ENCODE measurements at places on chromosomes 11 and 22. TPM values are rescaled to one million over a fixed set of nuclear protein-coding genes. Genes with fewer than 3 reads are reported as not detected.

GRCh38 chr11:63694596-63694995, 13.3 kb downstream of the RTN3 start:
- no peak overlapping the region for H3K27ac ChIP-seq
- H3K4me1 ChIP-seq: peaks cover 20% of the 10 kb centered on the region
- DNase-seq: no peak
- no peaks in the 10 kb centered on the region for H3K27me3 ChIP-seq
- H3K4me3 ChIP-seq: no peak overlapping the region
- peaks cover 15% of the 10 kb centered on the region for H3K36me3 ChIP-seq

DNA sequence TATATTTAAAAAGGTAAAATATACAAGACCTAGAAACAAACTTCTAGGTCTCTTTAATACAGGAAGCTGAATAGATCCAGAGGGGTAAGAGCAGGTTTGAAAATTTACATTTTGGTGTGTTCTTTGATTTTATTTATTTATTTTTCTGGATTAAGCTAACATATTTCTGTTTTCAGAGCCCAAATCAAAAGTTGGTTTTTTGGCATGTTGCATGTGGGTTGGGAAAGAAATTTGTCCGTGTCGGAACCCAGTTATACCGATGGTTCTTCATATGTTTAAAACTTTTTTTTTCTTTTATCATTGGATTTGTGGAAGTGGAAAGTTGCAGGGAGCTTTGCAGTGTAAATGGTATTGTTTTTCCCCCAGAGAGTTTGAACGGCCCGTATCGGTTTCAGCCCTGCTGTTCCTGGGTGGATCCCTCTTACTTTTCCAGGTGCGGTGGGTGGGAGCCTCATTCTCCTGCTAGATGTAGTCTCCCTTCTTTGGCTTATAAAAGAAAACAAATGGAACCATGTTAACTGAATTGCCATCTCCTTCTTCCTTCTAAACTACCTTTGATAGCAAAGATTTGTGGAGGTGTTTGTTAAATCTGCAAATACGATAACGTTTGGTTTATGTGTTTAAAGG, 746 bp downstream of the CTNND1 start:
- H3K4me3 ChIP-seq: peak overlapping the region; percentile 83
- peaks cover 27% of the 10 kb centered on the region for H3K4me1 ChIP-seq
- H3K27ac ChIP-seq: peak overlapping the region; percentile 96
- DNase-seq: peak; percentile 46
- H3K27me3 ChIP-seq: no peaks in the 10 kb centered on the region

DNA sequence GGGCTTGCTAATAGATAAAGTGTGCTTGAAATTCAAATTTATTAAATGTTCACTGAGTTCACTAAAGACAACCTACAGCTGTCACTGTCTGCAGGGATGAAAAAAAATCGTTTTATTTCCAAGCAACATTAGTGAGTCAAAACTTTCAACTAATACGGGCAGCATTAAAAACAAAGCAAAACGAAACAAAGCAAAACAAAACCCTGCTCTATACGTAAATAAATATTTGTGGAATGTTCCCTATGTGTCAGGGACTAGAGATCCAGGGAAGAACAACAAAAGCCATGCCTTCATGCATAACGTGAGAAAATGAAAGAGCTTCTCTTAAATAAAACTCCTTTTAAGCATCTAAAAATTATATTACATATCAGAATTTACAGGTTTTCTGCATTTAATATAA, 553 bp downstream of the NAALAD2 start:
- H3K4me3 ChIP-seq: no peak overlapping the region
- peaks cover 92% of the 10 kb centered on the region for H3K27me3 ChIP-seq
- H3K4me1 ChIP-seq: no peaks in the 10 kb centered on the region
- DNase-seq: no peak

GRCh38 chr11:5507933-5508305, 1.8 kb downstream of the UBQLN3 start:
- H3K27me3 ChIP-seq: peaks cover 28% of the 10 kb centered on the region
- no peaks in the 10 kb centered on the region for H3K36me3 ChIP-seq
- H3K4me3 ChIP-seq: no peak overlapping the region
- H3K4me1 ChIP-seq: no peaks in the 10 kb centered on the region
- DNase-seq: no peak

The HSPB2 gene
- 0.23 TPM for total RNA-seq

The RASSF10 gene
- total RNA-seq: not detected

GRCh38 chr11:120219938-120220746, 9.3 kb downstream of the OAF start:
- H3K4me1 ChIP-seq: peaks cover 7% of the 10 kb centered on the region
- no peaks in the 10 kb centered on the region for H3K27me3 ChIP-seq
- H3K36me3 ChIP-seq: peaks cover 5% of the 10 kb centered on the region
- no peak for DNase-seq
- no peak overlapping the region for H3K4me3 ChIP-seq
- H3K27ac ChIP-seq: no peak overlapping the region

GRCh38 chr11:33912405-33913361, 20.8 kb upstream of the LMO2 start:
- H3K4me1 ChIP-seq: peaks cover 10% of the 10 kb centered on the region
- DNase-seq: peak; percentile 92
- H3K36me3 ChIP-seq: no peaks in the 10 kb centered on the region
- no peak overlapping the region for H3K4me3 ChIP-seq
- no peak overlapping the region for H3K27ac ChIP-seq
- peaks cover 13% of the 10 kb centered on the region for H3K27me3 ChIP-seq

DNA sequence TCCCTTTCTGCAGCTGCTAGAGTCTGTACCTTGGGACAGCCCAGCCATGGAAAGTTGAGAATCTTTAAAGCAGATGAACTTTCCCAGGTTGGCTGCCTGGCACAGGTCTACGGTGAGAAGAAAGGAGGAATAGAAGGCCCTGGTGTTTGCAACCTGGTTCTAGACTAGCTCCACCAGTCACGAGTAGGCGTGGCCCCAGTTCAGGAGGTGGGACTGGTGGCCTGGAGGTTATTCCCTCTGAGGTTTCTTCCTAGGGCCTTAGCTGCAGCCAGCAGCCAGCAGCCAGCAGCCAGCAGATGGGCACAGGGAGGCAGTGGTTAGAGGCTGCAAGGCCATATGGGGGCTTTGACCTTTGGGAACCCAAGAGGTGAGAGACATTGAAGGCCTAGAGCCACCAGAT, 40.9 kb downstream of the PRDM11 start:
- no peaks in the 10 kb centered on the region for H3K4me1 ChIP-seq
- no peak overlapping the region for H3K4me3 ChIP-seq
- DNase-seq: no peak
- no peak overlapping the region for H3K27ac ChIP-seq
- no peaks in the 10 kb centered on the region for H3K27me3 ChIP-seq

- no peak overlapping the region for H3K4me3 ChIP-seq
- H3K36me3 ChIP-seq: no peaks in the 10 kb centered on the region
- H3K27me3 ChIP-seq: no peaks in the 10 kb centered on the region
- H3K27ac ChIP-seq: no peak overlapping the region
- DNase-seq: no peak
- H3K4me1 ChIP-seq: peaks cover 9% of the 10 kb centered on the region
Measured at GRCh38 chr22:27709919-27710675, 91.5 kb downstream of the MN1 start.

The SLC22A8 gene
- not detected for total RNA-seq

DNA sequence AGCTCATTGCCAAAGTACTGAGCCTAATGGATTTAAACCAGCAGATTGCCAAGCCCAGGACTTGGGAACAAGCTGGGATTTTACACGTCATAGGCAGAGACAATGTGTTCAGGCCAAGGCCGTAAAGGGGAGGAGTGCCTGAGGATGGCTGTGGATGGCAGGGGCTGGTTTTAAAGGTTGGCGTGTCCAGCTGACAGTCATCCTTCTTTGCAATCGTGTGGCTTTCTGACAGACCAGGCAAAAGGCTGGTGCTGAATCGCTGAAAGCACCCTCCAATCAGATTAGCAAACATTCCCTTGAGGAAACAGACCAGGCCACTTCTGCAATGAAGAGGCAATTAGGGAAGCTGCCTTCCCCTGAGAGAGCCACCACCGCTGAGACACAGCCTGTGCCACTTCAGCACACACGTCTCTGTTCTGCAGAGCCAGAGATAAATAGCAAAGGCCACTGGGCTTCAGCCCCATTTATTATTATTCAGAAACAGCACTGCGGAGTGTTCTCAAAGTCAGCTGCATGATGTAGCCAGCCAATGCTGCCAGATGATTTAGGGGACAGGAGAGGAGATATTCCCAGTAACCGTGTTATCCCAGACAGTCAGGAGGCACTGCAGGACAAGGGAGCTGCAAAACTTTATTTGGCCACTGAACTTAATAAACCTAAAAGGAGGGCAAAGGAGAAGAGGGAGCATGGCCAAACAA, 54.2 kb upstream of the CSNK2A3 start:
- H3K27ac ChIP-seq: no peak overlapping the region
- H3K27me3 ChIP-seq: no peaks in the 10 kb centered on the region
- H3K36me3 ChIP-seq: no peaks in the 10 kb centered on the region
- no peaks in the 10 kb centered on the region for H3K4me1 ChIP-seq
- no peak overlapping the region for H3K4me3 ChIP-seq
- DNase-seq: no peak

GRCh38 chr22:17781319-17782031, 7.2 kb upstream of the BID start:
- no peaks in the 10 kb centered on the region for H3K27me3 ChIP-seq
- H3K4me3 ChIP-seq: peak overlapping the region; percentile 55
- peaks cover 19% of the 10 kb centered on the region for H3K4me1 ChIP-seq

DNA sequence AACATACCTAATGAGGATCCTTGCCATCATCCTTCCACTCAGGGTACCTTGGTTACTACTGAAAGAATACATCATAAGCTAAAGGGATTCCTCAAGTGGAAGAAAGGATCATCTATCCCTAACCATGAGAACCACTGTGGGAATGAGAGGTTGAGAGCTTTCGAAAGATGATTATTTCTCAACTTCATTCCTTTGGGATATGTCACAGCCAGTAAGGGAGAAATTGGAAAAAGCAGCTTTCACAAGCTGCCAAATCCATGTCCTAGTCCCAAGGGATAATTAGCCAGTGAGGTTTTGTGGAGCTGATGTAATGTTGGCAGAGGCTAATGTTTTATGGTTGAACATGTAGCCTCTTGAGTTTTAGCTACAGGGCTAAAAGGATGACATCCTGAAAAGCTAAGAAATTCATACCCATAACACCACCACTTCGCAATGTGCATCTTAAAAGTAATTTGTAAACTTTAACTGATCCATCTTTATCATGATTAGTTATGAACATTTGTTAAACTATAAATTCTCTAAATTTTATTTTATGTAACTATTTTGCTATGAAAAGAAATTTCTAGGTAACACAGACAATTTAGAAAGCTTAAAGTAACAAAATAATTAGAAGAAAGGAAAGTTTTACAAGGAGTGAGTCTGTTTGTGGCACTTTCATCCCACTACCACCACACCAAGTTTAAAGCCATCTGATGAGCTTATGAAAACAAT, 123.9 kb downstream of the MRTFA start:
- peak; percentile 99 for DNase-seq
- peaks cover 45% of the 10 kb centered on the region for H3K4me1 ChIP-seq
- H3K27me3 ChIP-seq: no peaks in the 10 kb centered on the region
- peak overlapping the region; percentile 85 for H3K27ac ChIP-seq
- H3K36me3 ChIP-seq: peaks cover 16% of the 10 kb centered on the region
- no peak overlapping the region for H3K4me3 ChIP-seq

The CCDC81 gene
- 0.47 TPM for total RNA-seq

DNA sequence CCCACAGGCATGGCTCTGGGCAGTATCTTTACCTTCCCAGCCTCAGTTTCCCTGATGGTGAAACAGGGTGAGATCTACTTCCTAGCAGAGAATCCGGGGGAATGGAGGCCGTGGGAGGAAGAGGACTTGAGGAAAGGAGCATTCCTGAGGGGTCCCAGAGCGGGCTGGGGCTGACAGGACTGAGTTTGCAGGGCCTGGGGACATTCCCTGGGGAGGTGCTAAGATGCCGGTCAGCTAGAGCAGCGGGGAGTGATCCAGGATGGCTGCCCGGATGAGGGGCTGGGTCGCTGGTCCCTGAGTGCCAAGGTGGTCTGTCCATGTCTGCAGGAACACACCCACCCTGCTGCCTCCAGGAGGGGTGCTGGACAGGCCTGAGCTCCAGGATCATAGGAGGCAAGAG, 8.3 kb upstream of the RTN4R start:
- peaks cover 11% of the 10 kb centered on the region for H3K27me3 ChIP-seq
- no peaks in the 10 kb centered on the region for H3K36me3 ChIP-seq
- DNase-seq: no peak
- H3K4me1 ChIP-seq: no peaks in the 10 kb centered on the region
- no peak overlapping the region for H3K27ac ChIP-seq
- no peak overlapping the region for H3K4me3 ChIP-seq

GRCh38 chr11:3855808-3856491, 486 bp downstream of the STIM1 start:
- H3K27ac ChIP-seq: peak overlapping the region; percentile 87
- H3K36me3 ChIP-seq: peaks cover 7% of the 10 kb centered on the region
- H3K4me1 ChIP-seq: peaks cover 34% of the 10 kb centered on the region

The ALKBH8 gene
- 7.3 TPM for total RNA-seq

- H3K27me3 ChIP-seq: no peaks in the 10 kb centered on the region
- H3K4me3 ChIP-seq: no peak overlapping the region
- peaks cover 41% of the 10 kb centered on the region for H3K4me1 ChIP-seq
- H3K36me3 ChIP-seq: no peaks in the 10 kb centered on the region
- DNase-seq: peak; percentile 79
Measured at GRCh38 chr11:28697920-28698827, 590.0 kb downstream of the METTL15 start.

- H3K4me3 ChIP-seq: no peak overlapping the region
- peak; percentile 41 for DNase-seq
- H3K4me1 ChIP-seq: peaks cover 9% of the 10 kb centered on the region
Measured at GRCh38 chr22:39360674-39361413, 11.1 kb downstream of the SYNGR1 start.

GRCh38 chr11:63907063-63907462, 9.9 kb downstream of the RCOR2 start:
- H3K27me3 ChIP-seq: no peaks in the 10 kb centered on the region
- H3K4me1 ChIP-seq: no peaks in the 10 kb centered on the region
- H3K36me3 ChIP-seq: peaks cover 60% of the 10 kb centered on the region

DNA sequence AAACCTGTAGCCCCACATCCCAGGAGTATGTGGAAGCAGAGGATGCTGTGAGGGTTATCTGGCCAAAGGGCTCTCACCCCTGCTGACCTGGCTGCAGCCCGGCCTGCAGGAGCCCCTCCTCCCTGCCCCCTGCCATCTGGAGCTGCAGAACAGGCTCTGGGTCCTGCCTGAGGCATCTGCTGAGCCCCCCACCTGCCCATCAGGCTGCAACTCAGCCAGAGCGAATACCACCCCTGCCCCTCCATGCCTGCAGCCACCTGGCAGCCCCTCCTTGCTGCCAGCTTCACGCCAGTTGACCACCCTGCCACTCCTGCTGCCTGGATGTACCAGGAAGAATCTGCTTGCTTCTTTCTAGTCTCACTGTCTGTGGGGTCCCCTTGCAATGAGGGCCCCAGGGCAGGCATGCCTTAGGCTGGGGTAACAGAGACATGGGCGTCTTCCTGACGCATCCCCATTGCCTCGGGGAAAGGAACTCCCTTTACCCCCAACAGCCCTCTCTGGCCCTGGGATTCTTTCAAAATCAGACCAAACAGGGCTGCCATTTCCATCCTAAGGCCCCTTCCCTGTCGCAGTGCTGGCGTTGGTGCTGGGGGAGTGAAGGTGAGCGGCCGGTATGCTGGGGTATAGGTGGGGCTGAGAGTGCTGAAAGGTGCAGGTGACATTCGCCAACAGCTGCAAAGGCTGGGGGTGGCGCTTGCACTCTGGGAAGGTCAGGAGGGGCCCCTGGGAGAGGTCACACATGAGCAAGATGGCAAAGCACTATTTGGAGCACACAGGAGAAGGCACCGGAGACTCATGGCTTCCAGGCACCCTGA, 1334.6 kb downstream of the TBC1D22A start:
- no peak overlapping the region for H3K27ac ChIP-seq
- H3K27me3 ChIP-seq: no peaks in the 10 kb centered on the region
- H3K4me1 ChIP-seq: no peaks in the 10 kb centered on the region
- no peak for DNase-seq
